ENCODE measurements at places on chromosomes 1 and 21.

- DNase-seq = no peak
Observed at GRCh38 chr1:231927431-231927830, 300.8 kb downstream of the DISC1 start.

DNA sequence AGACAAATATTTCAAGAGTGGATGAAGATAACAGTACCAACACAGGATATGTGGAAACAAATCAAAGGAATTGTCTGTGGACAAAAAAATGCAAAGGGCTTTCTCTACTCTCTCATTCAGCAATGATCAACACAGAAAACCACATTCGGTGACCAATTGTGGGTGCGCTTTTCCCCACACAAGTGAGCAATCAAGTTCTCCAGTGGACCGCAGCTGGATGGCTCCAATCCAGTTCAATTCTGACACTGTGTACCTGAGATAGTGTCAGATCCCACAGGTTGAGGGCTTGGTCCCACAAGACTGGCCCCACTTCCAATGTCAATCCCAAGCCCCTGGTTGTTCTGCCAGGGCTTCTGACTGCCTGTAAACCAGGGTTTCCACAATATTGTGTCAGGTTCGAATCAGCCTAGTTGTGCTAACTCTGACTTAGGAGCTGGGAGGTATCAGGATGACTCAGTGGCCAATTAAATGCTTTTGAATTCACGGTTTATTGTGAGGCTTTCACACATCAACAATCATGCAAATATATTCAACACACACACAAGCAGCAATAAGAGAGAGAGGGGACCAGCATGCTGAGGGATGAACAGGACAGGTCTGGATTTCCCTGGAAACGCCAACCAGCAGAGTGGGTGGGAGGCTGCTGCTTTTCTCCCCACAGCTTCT is 87.0 kb upstream of the BTG3 start:
- DNase-seq = no peak

DNA sequence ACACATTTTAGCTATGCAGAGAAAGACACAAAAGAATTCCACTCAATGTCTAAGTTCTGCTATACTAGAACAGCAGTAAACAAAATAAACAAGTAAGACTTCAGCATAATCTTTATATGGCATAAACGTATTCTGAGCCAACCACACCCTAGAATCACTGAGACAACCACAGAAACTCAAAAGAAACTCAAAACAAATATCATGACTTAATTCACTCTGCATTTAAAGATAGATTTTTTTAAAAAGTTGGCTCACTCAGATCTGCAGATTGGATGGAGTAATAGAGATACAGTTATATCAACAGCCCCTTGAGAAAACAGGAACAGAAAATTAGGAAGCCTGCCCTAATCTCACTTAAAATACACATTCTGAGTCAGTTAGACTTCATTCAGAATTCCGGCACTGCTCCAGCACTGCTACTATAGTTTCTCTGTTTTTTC is 95.0 kb downstream of the COL24A1 start:
- no peak for DNase-seq

DNA sequence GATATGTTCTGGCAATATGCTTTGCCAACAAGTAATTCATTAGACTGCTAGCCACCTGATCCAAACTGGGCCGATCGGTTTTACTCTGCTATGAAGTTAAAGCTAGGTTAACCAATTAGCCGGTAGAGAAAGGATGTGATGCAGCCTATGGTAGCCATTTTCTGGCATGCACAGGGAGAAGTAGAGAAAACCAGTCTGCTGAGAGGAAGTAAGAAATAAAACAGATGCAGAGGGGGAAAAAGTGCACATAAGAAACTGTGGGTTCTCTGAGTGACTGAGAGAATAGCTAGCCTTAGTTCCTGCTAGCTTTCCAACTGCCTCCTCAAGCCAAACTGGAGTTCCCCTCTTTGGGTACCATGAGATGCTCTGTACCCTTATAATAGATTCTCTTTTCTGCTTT is 52.8 kb downstream of the ARID4B start:
- no peak for DNase-seq

GRCh38 chr1:92511541-92511940 is 24.8 kb upstream of the GFI1 start:
- DNase-seq = no peak

DNA sequence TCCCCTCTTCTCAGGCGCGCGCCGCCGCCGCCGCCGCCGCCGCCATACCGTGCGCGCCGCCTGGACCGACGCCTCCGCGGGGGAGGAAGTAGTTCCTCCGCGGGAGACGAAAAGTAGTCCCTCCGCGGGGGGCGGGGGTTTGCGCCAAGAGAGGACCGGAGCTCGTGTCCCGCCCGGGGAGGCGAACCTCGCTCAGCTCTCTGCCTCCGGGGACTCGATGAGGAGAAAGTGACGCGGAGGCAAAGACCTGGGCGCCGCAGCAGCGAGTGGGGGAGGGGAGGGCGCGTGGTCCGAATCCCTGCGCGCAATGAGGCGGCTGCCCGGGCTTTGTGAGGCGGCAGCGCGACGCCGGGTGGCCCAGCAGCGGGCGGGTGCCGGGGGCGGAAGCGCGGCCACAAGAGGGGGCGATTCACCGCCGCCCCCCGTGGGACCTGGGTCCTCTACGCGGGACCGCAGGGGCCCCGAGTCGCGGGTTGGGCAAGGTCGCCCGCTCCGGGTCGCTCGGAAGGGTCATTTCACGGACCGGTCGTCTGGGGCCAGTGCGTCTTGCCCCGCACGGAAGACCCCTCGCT is at the start of gene BRWD1:
BRWD1 (minus strand) TSS at position 62 of the 572 bp plus-strand sequence. CDS start 141 bp downstream, outside the sequence.
- peak; percentile 63 for DNase-seq

DNA sequence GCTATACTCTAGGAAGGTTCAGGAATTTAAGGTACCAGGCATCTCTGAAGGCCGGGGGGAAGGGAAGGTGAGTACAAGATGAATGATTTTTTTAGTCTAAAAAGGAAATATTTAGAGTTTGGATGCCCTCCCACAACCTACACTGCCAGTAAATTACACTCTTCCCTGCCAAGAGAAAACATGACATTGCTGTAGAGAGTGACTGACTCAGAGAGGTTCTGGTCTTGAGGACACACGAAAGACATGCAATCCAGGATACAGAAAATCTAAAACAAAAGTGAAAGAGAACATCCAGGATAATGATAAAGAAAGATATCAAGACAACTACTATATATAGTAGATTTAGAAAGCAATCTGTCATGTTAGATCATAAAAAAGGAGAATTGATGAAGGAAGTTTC is 200.5 kb downstream of the TYW3 start:
- DNase-seq = no peak

DNA sequence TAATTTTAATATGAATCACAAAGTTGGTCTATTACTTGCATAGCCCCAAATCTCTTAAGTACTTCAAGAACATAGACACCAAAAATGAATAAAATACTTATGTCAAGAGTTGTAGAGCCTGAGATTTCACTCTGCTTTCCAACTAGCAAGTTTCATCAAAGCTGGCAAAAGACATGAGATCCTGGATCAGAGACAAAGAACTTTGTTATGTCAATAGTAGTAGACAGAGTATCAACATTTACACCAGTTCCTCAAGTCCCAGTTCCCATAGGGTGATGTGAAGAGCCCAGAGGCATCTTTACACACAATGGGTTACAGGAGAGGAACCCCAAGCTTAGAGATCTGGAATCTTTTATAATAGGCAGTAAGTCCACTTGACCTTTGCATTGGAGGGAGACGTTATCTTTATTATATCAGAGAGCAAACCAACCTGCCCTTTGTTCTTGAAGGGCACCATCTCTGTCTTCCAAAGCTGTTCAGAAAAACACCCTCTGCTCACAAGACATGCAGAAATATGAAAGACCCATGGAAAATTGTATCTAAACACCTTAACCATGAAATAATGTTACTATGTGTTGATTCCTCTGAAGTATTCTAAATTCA is 174.4 kb upstream of the GALNT2 start:
- DNase-seq = no peak

DNA sequence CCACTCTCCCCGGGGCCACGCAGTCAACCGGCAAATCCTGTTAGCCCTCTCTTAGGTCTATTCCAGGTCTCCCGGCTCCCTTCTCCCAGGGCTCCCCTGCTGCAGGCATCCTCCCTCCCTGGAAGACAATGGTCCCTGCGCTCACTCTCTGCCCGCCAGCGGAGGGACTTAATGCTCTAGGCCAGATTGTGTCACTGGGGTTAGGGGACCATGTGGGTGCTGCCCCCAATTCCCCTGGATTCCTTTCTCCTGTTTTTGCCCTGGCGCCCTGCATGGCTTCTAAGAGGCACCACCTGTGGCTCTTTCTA is 8.2 kb downstream of the FAM131C start:
- DNase-seq = no peak

DNA sequence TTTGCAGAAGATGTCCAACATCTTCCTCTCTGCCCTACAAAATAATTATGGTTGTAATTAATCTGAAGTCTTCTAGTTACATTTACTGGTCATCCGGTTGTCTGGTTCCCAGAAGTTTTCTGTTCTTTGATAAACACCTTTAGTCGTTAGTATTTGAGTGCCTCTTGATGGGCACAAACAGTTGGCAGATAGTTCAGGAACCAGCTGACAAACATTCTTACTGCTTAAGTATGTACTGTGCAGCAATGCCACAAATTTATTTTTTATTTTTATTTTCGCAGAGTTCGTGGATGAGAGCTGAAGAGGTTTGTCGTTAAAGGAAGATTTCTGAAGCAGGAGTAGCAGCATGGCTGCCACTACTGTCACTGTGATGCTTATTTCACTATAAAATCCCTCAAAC is 84.7 kb downstream of the RABGAP1L start:
- DNase-seq = no peak

GRCh38 chr1:203186446-203187303 is at the start of gene CHI3L1:
TSS of gene CHI3L1 (minus strand) at chr1:203186704. CDS start at chr1:203186623, 81 bp downstream.
- DNase-seq = no peak

GRCh38 chr1:247204177-247204647 is 32.4 kb upstream of the ZNF124 start:
- DNase-seq = no peak

DNA sequence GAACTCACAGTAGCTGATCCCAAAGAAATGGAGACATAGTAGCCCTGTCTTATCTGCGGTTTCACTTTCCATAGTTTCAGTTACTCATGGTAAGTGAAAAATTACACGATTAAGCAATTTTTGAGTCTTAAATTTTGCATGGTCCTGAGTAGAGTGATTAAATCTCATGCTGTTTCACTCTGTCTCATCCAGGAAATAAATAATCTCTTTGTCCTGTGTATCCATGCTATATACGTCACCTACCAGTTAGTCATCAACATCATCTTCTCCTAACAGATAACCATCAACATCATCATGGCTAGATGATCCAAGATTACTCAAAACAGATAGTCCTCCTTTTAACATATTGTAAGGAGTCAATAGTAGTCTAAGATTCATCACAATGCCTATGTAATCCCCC is 1589.3 kb downstream of the BRINP3 start:
- DNase-seq = no peak

- no peak for DNase-seq
Observed at GRCh38 chr1:159077120-159077961, 775 bp upstream of the AIM2 start.

DNA sequence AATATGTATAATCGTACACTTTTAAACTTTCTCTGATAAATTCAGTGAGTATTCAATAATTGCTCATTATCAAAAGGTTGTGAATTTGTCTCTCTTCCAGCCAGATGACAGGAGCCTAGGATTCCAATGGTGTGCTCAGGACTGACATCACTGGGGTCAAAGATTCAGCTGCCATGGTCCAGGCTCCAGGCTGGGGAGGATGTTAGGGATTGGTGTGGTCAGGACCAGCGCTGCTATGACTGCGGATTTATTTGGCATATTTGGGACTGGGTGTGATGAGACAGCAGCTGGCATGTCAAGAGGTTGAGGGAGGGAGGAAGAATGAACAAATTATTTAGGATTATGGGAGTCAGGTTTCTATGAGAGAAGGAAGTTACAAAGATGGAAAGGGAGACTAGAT is 48.2 kb upstream of the ABCA4 start:
- DNase-seq = no peak

- no peak for DNase-seq
Observed at GRCh38 chr1:25669781-25670567, 53.4 kb downstream of the MAN1C1 start.

GRCh38 chr1:177922209-177922608 is 47.6 kb downstream of the SEC16B start:
- DNase-seq = no peak

DNA sequence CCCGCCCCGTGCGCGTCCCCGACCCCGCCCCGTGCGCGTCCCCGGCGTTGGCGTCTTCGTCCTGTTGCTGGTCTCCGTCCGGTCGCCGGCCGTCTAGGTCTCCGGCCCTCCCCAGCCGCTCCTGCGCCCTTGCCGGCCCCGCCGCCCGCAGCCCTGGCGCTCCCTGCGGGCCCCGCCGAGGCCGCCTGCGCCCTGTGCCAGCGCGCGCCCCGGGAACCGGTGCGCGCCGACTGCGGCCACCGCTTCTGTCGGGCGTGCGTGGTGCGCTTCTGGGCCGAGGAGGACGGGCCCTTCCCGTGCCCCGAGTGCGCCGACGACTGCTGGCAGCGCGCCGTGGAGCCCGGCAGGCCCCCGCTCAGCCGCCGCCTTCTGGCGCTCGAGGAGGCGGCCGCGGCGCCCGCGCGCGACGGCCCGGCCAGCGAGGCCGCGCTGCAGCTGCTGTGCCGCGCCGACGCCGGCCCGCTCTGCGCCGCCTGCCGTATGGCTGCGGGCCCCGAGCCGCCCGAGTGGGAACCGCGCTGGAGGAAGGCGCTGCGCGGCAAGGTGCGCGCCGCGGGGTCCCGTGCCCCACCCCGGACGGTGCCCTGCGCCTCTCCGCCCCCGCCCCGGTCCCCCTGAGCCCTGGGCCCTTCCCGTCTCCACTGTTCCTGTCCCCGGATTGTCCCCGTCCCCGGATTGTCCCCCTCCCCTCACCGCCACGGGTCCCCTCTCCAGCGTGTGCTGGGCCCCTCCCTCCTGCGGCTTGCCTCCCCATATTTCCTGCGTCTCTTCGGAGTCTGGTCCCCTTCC is at the start of gene RNF187:
RNF187 (plus strand) TSS at position 47 of the 789 bp plus-strand sequence.
- peak; percentile 66 for DNase-seq
